Stimulated activated CD4-positive, alpha-beta T cell treated with anti-CD3 and anti-CD28 coated beads, TNF-alpha, amount 100 ng/mL, for 48 hours (primary cell): ENCODE measurements at places on chromosomes 13 and 19.

DNA sequence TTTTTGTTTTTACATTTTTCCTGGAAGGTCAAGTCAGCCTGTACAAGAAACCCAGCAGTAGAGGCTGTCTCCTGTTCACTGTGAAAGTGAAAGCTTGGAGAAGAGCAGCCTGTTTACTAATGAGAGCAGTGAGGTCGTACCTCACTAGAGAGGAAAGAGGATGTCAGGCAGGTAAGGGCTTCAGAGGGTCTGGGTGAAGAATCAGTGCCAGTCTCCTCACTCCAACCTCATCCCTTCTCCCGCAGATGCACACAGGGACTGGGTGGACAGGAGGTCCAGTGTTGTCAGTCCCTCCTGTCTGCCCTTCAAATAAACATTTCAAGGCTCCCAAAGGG is 462.5 kb downstream of the KLF5 start:
- no peak for DNase-seq

DNA sequence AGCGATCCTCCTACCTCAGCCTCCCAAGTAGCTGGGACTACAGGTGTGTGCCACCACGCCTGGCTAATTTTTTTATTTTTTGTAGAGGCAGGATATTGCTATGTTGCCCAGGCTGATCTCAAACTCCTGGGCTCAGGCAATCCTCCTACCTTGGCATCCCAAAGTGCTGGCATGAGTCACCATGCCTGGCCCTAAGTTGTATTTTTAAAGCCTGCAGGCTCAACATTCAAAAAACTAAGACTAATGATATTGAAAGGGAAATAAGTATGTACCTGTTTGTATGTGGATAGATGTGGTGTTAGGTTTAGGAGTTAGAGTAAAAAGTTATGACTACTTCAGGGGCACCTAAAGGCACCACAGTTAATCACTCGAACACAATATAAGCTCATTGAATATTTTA is 5.4 kb upstream of the IPO5 start:
- DNase-seq = no peak

- no peak for DNase-seq
Observed at GRCh38 chr13:43127103-43127798, 103.9 kb downstream of the DNAJC15 start.

- no peak for DNase-seq
Observed at GRCh38 chr13:45510672-45511071, 45.9 kb downstream of the COG3 start.

GRCh38 chr19:40523322-40524047 is 53.2 kb upstream of the SHKBP1 start:
- peak; percentile 43 for DNase-seq

DNA sequence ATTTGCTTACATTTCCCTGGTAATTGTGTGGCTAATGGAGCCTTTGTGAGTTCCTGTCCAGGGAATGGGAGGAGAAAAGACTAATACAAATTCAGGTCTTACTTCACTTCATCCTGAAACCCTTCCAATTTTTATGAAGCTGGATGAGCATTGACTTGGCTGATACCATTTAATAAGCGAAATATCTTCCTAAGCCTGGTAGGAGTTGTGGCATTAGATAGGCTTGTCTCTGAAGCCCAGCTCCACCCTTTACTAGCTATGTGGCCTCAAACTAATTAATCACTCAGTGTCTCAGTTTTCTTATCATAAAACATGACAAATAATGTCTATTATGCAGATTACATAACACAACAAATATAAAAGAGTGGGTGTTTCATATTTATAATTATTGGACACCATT is 106.3 kb downstream of the FGF9 start:
- DNase-seq = no peak
